Stimulated activated effector memory CD8-positive, alpha-beta T cell treated with anti-CD3 and anti-CD28 coated beads, Interleukin-12 subunit alpha, Interleukin-12 subunit beta, amount 100 ng/mL, for 72 hours (primary cell): ENCODE measurements at places on chromosomes 16 and 17.

- DNase-seq = no peak
These were observed 30.1 kb downstream of the ADCY9 start for GRCh38 chr16:4086153-4086552.

DNA sequence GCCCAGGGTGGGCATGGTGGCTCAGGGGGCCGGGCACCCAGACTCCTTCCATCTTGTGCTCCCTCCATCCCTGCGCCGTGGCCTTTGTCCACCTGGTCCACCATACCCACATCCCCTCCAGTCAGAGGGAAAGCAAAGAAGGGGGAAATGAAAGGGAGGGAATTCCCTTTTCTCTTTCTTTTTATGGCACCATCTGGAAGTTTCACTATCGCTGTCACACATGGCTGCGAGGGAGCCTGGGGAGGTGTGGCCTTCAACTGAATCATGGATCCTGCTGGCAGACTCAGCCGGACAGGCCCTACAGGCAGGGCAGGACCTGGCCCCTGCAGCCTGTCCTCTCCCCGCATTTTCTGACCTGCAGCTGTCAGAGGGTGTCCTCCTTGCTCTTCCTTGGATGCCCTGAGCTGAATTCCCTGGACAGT is 6.2 kb downstream of the SLC12A3 start:
- DNase-seq = no peak

GRCh38 chr16:711548-712320 is 3.2 kb upstream of the METRN start:
- peak; percentile 89 for DNase-seq

- DNase-seq = no peak
These were observed 18.0 kb downstream of the GRB7 start for GRCh38 chr17:39755554-39756379.

GRCh38 chr16:22189473-22190080 is 16.5 kb upstream of the EEF2K start:
- no peak for DNase-seq

- DNase-seq = no peak
These were observed 28.6 kb downstream of the MYLK3 start for GRCh38 chr16:46719528-46719927.

- DNase-seq = no peak
These were observed 6.6 kb upstream of the SUPT4H1 start for GRCh38 chr17:58358408-58359172.

DNA sequence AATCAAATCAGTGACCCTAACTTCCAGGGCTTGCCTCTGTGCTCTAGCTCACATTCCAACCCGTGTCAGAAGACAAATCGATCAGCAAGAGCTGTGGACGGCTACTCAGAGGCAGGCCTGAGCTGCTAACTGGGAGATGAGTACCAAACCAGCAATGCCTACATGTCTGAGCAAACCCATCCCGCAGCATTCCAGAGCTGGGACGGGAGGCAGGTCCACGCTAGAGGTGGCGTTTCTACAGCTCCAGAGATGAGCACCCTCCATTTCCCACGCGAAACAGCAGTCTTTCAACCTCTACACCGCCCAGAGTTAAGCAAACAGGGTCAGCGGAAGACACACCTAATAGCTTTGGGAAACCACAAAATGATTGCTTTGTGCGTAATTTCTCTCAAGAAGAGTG is 6.5 kb downstream of the NXN start:
- no peak for DNase-seq

GRCh38 chr16:28257256-28257655 is 35.1 kb upstream of the SBK1 start:
- no peak for DNase-seq

DNA sequence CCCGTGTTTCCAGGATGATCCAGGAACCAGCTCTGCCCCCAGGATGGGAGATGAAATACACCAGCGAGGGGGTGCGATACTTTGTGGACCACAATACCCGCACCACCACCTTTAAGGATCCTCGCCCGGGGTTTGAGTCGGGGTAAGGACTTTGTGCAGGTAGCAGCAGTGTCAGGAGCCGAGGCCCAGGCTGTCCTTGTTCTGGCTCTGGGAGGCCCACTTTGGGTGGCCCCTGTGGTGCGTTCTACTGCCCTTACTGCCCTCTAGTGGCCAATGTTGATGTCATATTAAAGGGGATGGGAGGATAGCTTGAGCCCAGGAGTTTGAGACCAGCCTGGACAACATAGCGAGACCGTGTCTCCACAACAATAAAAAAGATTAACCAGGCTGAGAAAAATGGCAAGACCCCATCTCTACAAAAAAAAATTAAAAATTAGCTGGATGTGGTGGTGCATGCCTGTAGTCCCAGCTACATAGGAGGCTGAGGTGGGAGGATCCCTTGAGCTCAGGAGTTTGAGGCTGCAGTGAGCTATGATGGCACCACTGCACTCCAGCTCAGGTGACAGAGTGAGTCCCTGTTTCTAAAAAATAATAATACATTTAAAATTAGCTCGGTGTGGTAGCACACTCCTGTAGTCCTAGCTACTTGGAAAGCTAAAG is 20.9 kb upstream of the CLEC18A start:
- peak; percentile 72 for DNase-seq

GRCh38 chr16:74773446-74774222 is 986 bp downstream of the FA2H start:
- no peak for DNase-seq

- no peak for DNase-seq
These were observed 25.1 kb downstream of the SMARCE1 start for GRCh38 chr17:40622509-40622928.

DNA sequence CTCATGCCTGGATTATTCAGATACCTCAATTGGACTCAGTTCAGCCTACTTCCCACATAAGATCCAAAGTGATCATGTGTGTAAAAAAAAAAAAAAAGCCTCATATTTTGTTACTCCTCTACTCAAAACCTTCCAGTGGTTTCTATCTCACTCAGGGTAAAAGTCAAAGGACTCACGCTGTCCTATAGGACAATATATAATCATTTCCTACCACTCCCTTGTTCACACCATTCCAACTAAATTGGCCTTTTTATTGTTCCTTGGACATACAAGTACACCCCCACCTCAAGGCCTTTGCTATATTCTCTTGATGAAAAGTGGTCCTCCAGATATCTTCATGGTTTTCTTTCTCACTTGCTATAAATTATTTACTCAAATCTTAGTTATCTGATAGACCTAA is 99.2 kb downstream of the USP32 start:
- DNase-seq = no peak

GRCh38 chr17:1648173-1648962 is 1.3 kb downstream of the RILP start:
- DNase-seq = no peak

DNA sequence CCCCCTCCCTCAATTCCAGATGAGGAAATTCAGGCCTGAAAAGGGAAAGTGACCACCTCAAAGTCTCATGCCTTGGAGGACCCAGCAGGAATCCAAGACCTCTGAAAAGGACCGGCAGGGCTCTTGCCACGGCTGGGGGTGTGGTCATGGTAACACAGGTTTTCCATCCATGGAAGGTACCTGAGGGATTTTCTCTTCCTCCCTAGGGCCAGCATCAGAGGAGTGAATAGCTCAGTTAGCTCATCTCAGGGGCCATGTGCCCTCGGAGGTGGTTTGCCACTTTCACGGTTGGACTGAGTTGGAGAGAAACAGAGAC is 1.3 kb downstream of the CIITA start:
- DNase-seq = no peak

DNA sequence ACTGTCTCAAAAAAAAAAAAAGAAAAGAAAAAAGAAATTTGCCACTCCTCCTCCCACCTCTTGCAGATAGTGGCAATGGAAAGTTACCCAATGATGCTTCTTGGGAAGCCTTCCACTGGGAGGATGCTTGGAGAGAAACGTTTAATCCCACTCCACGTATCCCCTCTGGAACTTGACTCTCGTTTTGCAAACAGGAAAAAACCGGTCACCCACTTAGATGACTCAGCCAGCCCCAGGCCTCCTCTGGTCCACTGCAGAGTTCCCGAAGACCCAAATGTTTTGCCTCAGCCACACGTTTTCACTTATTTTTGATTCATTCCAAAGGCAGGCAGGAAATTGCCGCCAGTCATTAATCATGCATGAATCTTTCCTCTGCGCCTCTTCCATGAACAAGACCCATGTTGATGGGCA is 9.3 kb upstream of the TNFRSF17 start:
- DNase-seq = no peak

DNA sequence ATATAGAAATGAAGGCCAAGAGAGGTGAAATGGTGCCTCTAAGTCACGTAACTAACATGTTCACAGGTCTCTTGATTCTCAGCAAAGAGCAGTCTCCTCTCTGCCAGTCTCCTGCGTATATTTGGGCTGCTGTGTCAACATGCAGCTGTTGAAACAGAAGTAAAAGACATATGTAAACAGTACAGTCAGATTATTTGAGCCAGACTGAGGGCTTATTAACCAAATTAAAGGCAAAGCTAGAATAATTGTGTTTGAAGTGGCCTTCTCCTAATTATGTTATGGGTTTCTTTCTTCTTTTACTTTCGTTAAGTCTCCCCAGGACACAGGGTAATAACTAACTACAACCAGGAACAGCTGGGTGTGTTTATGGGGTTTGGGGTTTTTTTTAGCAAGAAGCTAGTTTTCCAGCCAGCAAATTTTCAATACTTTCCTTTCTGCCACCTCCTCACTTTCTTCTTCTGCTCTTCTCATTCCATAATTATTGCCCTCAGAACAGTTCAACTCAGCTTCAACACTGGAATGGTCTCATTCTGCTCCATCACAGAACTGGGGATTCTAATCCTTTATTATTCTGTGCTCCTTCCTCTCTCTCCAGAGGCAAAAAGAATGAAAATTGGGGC is 18.4 kb downstream of the G6PC1 start:
- DNase-seq = no peak

DNA sequence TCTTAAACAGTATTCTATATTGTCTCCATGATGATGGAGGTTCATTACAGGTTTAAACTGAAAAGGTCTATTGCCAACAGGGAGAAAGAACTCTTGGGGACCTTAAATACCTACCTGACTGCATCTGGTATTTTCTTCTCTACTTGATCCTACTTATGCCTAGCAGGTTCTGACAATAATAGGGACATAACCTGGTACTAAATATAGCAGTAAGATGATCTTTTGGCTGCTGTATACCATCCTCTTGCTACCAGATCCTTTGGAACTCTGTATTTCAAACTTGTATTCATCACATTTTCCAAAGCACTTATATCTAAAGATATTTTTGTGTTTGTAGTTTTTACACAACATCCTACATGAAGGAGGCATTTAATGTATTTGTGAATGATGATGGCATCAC is 146.5 kb upstream of the CORO6 start:
- DNase-seq = no peak

- DNase-seq = no peak
These were observed 242.1 kb upstream of the GSE1 start for GRCh38 chr16:85370881-85371651.

DNA sequence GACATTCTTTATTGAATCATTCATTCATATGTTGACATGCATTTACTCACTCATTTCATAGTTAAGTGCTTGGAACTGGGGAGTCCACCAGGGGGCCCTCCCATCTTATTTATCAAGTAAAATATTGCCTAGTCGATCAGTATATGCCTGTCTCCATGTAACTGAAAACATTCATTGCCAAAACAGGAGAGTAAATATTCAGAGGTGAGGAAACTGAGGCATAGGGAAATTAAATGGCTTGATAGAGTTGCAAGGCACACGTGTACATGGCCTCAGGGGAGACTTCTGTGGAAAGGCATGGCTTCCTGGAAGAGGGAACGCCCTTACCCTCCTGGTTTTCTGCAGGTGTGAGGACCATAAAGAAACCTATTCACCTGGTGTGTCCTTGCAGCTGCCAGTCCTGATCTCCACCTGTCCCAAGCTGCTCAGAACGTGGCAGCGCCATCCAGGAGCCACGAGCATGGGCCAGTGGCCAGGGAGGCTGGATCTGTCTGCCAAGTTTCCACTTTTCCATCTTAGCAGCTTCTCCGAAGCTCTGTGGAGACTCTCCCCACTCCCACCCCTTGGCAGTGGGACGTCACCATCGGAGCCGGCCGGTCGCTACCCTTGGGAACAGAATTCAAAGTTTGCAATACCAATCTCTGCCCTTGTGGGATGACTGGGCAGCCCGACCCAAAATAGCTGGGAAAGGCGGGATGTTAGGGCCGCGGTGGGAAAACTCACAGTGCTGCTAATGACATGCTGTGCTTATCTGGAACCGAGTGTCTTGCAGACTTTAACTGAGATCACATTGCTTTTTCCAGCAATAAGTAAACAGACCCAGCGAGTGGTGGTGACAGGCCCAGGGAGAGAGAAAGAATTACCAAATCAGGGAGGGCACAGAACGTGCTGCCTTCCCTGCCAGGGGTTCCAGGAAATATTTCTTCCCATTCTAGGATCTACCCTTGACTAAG is 4.1 kb upstream of the C1QTNF1 start:
- no peak for DNase-seq

GRCh38 chr16:51573191-51573590 is 422.1 kb upstream of the SALL1 start:
- DNase-seq = no peak

DNA sequence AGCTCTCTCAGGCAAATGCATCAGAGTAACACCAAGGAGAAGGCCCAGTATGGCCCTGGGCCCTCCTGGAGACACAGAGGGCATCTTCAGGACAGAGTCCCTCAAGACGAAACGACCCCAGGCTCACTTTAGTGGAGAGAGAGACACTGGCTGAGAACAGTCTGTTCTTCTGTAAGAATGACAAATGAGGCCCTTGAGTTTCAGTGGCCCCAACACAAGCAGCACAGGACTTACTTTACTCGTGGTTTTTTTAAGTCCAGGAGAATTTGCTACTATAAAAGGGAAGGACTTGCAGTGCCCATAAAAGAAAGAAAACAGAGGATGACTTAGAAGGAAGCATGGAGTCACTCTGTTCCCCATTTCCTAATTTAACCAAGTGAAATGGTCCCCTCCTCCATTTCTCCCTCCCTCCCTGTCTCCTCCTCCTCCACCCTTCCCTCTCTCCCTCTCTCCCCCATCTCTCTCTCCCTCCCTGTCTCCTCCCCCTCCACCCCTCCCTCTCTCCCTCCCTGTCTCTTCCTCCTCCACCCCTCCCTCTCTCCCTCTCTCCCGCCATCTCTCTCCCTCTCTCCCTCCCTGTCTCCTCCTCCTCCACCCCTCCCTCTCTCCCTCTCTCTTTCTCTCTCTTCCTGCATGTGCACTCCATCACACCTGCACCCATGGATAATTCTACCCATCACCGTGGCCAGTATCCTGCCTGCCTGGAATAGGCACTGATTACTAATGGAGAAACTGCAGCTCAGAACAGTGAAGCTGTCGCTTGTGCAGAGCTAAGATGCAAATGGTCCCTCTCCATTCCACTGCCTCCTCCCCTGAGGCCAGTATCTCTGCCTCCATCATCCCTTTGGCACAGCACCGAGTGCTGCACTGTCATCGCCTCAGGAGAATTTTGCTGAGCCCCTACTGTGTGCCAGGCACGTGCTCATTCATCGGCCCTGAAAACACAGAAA is 47.3 kb upstream of the RBFOX3 start:
- no peak for DNase-seq

DNA sequence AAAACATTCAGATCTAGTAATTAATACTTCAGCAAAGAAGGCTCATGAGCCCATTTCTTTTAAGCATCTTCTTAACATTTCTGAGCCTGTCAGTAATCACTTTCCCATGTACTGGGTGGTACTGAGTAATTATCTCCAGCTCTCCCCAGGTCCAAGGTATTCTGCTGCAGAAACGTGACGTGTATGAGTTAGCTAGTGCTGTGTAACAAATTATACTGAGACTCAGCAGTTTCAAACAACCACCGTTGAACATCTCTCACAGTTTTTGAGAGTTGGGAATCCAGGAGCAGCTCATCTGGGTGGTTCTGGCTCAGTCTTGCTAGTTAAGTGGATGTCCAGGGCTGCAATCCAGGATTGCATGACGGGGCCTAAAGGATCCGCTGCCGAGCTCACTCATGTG is 25.2 kb downstream of the C16orf95 start:
- DNase-seq = no peak
